MCF 10A (cell line): ENCODE measurements at places on chromosomes 2 and 18. TPM values are rescaled to one million over a fixed set of nuclear protein-coding genes. Genes with fewer than 3 reads are reported as not detected.
A peak's percentile ranks its signal among the peaks of the same experiment; 100 is the strongest.

DNA sequence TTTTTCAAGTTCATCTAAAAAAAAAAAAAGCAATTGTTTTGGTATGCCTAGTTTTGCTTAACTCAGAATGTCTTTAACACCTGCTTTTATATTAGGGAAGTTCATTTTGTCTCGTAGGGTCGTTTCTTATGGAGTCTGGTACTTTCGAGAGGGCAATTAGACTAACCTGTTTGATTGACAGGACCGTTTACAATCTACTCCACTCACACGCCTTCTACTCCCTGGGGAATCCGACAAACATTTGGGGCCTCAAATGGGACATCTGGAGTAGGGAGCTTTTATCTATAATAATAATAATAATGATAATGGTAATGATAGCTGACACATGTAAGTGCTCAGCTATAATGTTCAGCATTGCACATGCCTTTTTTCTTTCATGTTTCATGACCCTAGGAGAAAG is 261.6 kb upstream of the RASGRP3 start:
- peaks cover 22% of the 10 kb centered on the region for H3K36me3 ChIP-seq
- H3K4me1 ChIP-seq = peaks cover 66% of the 10 kb centered on the region
- no peak overlapping the region for H3K4me3 ChIP-seq
- no peak for DNase-seq

GRCh38 chr2:240933966-240934700 is 28.0 kb downstream of the CROCC2 start:
- H3K4me3 ChIP-seq = no peak overlapping the region
- no peaks in the 10 kb centered on the region for H3K36me3 ChIP-seq
- no peak overlapping the region for H3K27ac ChIP-seq
- no peaks in the 10 kb centered on the region for H3K4me1 ChIP-seq
- DNase-seq = no peak

DNA sequence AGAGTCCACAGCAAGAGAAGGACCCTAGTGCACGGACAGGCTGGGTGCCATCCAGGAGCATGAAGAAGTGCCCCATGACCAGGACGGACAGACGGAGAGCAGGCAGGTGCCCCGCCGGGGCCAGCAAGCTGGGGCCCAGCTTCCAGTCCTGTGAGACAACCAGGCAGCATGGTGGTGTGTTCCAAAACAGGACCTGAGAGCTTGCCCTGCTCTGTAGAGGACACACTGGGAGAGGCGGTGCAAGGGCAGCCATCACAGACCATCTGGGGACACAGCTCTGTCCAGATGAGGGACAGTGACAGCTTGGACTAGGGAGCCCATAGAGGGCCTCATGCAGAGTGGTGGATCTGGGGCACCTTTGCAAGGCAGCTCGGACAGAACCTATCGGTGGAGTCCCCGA is 279.8 kb downstream of the EIPR1 start:
- H3K4me3 ChIP-seq = no peak overlapping the region
- no peaks in the 10 kb centered on the region for H3K4me1 ChIP-seq
- H3K27ac ChIP-seq = no peak overlapping the region
- H3K27me3 ChIP-seq = peaks cover 22% of the 10 kb centered on the region
- H3K36me3 ChIP-seq = no peaks in the 10 kb centered on the region
- DNase-seq = no peak

- no peaks in the 10 kb centered on the region for H3K4me1 ChIP-seq
- H3K4me3 ChIP-seq = no peak overlapping the region
- H3K36me3 ChIP-seq = no peaks in the 10 kb centered on the region
- DNase-seq = no peak
- no peaks in the 10 kb centered on the region for H3K27me3 ChIP-seq
- H3K27ac ChIP-seq = no peak overlapping the region
Observed at GRCh38 chr2:23244617-23245016, 140.4 kb upstream of the KLHL29 start.

GRCh38 chr2:62406573-62407043 is 99.4 kb downstream of the TMEM17 start:
- no peak for DNase-seq
- H3K4me3 ChIP-seq = no peak overlapping the region
- no peaks in the 10 kb centered on the region for H3K36me3 ChIP-seq
- H3K27ac ChIP-seq = no peak overlapping the region
- H3K4me1 ChIP-seq = peaks cover 11% of the 10 kb centered on the region

GRCh38 chr2:66729416-66730330 is 294.7 kb downstream of the MEIS1 start:
- H3K27me3 ChIP-seq = no peaks in the 10 kb centered on the region
- H3K4me1 ChIP-seq = no peaks in the 10 kb centered on the region
- no peaks in the 10 kb centered on the region for H3K36me3 ChIP-seq
- no peak overlapping the region for H3K4me3 ChIP-seq

DNA sequence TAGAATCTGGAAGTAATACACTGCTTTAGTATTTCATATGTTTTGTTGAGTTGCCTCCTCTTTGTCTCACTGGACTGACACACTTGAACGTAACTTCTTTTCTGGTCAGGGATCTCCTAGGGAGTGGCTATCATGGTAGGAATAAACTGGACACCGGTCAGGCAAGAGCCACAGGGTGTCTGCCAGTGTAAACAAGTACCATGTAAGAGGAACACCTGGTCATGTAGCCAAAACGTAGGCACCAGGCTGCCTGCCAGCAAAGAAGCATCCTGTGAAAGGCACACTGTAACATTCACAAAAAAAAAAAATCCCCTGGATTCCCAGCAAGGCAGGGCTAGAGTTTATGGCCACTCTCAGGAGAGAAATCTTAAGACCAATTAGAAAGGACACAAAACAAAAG is 372.8 kb upstream of the RND3 start:
- H3K36me3 ChIP-seq = no peaks in the 10 kb centered on the region
- H3K4me1 ChIP-seq = peaks cover 7% of the 10 kb centered on the region
- no peak overlapping the region for H3K27ac ChIP-seq
- no peak overlapping the region for H3K4me3 ChIP-seq

GRCh38 chr2:85744741-85745601 is 8.8 kb upstream of the ATOH8 start:
- H3K36me3 ChIP-seq = no peaks in the 10 kb centered on the region
- H3K4me3 ChIP-seq = no peak overlapping the region
- peaks cover 42% of the 10 kb centered on the region for H3K27me3 ChIP-seq
- DNase-seq = no peak
- H3K4me1 ChIP-seq = peaks cover 29% of the 10 kb centered on the region

- no peak for DNase-seq
- H3K27ac ChIP-seq = no peak overlapping the region
- H3K4me3 ChIP-seq = no peak overlapping the region
- no peaks in the 10 kb centered on the region for H3K36me3 ChIP-seq
Observed at GRCh38 chr2:104880076-104880475, 26.2 kb downstream of the POU3F3 start.

DNA sequence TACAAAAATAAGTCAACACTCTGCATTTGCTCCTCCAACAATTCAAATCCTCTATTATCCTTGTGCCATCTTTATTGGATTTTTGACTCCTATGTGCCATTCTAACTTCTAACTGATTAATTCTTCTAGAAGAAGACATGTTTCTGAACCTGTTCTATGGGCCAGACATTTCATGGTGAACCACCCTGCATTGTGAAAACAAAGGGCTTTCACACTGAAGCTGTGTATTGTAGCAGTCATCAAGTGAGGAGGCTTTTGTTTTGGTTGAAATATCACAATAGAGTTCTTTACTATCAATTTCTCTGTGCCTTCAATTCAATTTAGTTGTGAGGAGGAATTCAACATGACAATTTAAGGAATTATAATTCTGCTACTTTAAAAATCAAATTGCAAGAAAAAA is 357.9 kb downstream of the PLCL1 start:
- no peak overlapping the region for H3K4me3 ChIP-seq
- no peak for DNase-seq
- H3K27me3 ChIP-seq = peaks cover 26% of the 10 kb centered on the region
- H3K4me1 ChIP-seq = no peaks in the 10 kb centered on the region
- H3K27ac ChIP-seq = no peak overlapping the region
- no peaks in the 10 kb centered on the region for H3K36me3 ChIP-seq

- no peak overlapping the region for H3K27ac ChIP-seq
- DNase-seq = peak; percentile 60
- no peak overlapping the region for H3K4me3 ChIP-seq
- no peaks in the 10 kb centered on the region for H3K27me3 ChIP-seq
- H3K36me3 ChIP-seq = peaks cover 25% of the 10 kb centered on the region
Observed at GRCh38 chr2:112493858-112494648, 12.1 kb downstream of the TTL start.

DNA sequence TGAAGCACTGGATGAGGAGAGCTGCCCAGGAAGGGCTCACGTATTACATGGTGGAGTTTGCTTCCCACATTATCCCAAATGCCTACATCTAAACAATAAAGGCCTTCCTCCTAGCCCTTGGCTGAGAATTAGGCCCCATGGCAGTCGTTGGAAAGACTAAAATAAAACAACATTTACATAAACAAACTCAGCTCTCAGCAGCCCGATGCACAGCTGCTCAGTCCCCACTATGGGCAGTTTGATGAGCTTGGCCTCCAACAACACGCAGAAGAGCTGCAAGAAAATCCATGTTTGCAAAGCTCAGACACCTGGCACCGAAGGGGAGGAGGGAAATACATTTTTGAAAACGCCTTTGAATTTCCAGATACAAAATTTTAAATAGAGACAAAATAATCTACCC is 352.4 kb downstream of the EIPR1 start:
- no peaks in the 10 kb centered on the region for H3K4me1 ChIP-seq
- H3K27ac ChIP-seq = no peak overlapping the region
- no peak for DNase-seq
- peaks cover 9% of the 10 kb centered on the region for H3K36me3 ChIP-seq
- H3K27me3 ChIP-seq = peaks cover 28% of the 10 kb centered on the region

DNA sequence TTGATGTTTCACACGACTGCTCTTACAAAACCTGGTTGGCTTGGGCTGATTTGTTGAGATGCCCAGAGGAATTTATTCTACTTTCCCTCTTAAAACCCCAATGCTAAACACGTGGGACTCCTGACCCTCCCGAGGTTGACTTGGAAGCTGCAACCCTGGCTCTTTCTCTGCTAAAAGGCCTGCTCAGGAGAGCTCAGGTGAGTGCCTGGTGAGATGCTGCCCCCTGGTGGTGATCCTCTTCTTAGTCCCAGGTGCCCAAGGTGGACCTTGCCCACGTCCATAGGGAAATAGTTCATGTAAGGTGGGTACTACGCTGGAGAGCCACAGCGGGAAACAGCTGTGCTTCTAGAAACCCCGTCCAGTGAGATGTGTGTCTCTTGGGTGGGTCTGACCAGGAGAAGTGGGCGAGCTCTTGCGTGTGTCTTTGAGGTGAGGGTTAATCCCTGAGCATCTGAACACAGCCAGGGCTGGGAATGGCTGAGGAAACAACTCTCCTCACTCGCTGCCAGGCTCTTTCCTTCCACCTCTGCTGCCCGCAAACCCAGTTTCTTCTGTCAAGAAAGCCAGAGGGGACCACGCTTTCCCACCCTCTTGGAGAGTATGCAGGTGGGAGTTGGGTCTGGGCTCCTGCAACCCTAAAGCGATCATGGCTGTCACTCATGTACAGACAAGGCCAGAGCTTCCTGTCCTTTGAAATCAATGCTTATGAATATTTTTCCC is 25.5 kb upstream of the PXDN start:
- H3K27me3 ChIP-seq = no peaks in the 10 kb centered on the region
- peak; percentile 81 for DNase-seq
- H3K36me3 ChIP-seq = no peaks in the 10 kb centered on the region
- no peak overlapping the region for H3K4me3 ChIP-seq

DNA sequence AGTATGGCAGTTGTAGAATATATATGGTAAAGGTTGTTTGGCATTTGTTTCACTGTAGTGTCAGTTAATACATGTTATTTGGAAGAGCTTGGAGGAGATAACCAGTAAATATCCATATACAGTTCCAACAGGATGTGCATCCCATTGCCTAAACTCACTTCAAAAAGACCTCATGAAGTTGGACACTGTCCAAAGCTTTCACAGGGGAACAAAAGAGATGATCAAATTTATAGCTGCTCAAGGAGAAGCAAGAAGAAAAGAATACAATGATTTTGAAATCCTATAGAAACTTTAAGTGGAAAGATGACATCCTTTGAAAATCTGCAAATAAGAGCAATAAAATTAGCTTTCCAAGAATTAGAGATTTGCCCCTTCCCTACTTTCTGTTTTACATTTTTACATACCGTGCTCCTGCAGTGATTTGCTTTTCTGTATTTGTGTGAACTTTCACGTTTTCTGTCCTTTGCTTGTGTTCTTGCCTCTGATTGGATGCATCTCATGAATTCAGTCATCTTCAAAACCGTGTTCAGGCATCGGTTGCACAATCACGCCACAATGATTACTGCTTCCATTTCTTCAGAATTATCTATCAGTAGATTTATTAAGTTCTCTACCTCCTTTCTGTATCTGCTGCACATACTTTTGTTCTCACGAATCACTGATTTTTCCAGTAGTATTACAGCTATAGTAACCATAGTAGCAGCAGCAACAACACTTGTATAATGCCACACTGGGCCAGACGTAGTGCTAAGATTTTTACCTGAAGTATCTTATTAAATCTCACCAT is 83.8 kb downstream of the PARD3B start:
- H3K4me1 ChIP-seq = peaks cover 12% of the 10 kb centered on the region
- H3K36me3 ChIP-seq = no peaks in the 10 kb centered on the region
- no peak overlapping the region for H3K27ac ChIP-seq

DNA sequence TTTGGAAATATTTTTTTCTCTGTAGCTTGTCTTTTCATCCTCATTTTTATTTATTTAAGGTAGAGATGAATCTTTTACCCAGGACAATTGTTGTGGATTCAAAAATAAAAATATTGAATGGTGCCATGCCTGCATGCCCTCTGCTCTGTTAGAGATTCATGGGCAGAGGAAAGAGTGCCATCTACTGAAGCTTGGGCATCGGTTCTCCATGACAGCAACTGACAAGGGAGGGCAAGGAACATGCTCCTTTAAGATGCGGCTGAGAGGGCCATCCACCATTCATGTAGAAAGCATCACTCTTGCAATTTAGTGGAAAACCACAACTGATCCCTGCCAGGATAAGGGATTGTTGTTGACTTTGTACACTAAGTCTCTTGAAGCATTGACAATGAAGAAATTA is 79.9 kb downstream of the PARD3B start:
- DNase-seq = peak; percentile 20
- H3K36me3 ChIP-seq = no peaks in the 10 kb centered on the region
- peaks cover 12% of the 10 kb centered on the region for H3K4me1 ChIP-seq
- H3K4me3 ChIP-seq = no peak overlapping the region
- H3K27ac ChIP-seq = no peak overlapping the region

- no peak overlapping the region for H3K27ac ChIP-seq
- H3K4me1 ChIP-seq = peaks cover 18% of the 10 kb centered on the region
- H3K36me3 ChIP-seq = peaks cover 6% of the 10 kb centered on the region
- no peak for DNase-seq
- H3K4me3 ChIP-seq = no peak overlapping the region
Observed at GRCh38 chr2:30235008-30235655, 3.8 kb downstream of the LBH start.

The DSG2 gene
- total RNA-seq = 106 and 134 TPM in 2 replicates

The DLGAP1 gene
- not detected in 2 replicates for total RNA-seq

The PROM2 gene
- 2.6 and 2.8 TPM in 2 replicates for total RNA-seq

The ARHGEF33 gene
- 0.07 and 0.76 TPM in 2 replicates for total RNA-seq

The TNFAIP6 gene
- 1.8 and 3.7 TPM in 2 replicates for total RNA-seq
